ENCODE measurements at places on chromosomes 12 and 14.
A peak's percentile ranks its signal among the peaks of the same experiment; 100 is the strongest.

GRCh38 chr12:59580050-59580449, 15.8 kb upstream of the SLC16A7 start:
- no peak for DNase-seq

DNA sequence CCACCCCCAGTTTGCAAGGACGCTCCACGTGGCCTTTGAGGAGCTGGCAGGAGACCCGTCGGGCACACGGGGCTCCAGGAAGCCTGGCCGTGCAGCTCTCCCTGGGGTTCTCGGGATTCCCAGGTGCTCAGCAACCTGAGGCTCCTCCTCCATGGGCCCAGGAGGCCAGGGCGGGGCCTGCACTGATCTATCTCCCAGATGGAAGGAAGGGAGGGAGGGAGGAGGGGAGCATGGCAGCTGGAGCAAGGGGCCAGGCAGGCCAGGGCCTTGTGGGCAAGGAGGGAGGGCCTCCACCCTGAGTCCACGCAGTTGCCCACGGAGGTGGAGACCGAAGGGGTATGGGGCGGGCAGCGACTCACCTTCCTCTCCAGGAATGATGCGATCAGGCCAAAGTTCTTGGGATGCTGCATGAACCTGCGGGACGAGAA, 127.3 kb downstream of the RFLNA start:
- no peak for DNase-seq

GRCh38 chr12:96240656-96241055, 46.5 kb downstream of the ELK3 start:
- DNase-seq, result peak; percentile 26

DNA sequence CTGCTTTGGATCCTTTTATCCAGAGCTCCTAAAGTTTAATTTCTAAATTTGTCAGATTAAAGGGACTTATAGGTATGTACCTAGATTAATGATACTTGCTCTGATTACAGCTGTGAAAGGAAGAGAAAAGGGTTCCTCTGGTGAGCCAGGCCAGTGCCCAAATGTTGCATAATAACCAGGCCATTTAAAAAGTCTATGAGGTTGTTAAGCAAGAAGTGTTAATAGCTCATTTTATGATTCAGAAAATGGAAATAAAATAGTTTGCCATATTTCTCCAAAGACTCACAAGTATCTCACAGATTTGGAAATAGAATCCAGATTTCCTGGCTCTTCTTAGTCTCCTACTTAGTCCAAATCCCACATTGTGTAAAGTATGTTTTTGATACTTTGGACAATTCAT, 67.6 kb downstream of the SLC38A6 start:
- DNase-seq, result no peak

GRCh38 chr14:24409192-24409591, 10.4 kb downstream of the NYNRIN start:
- no peak for DNase-seq

DNA sequence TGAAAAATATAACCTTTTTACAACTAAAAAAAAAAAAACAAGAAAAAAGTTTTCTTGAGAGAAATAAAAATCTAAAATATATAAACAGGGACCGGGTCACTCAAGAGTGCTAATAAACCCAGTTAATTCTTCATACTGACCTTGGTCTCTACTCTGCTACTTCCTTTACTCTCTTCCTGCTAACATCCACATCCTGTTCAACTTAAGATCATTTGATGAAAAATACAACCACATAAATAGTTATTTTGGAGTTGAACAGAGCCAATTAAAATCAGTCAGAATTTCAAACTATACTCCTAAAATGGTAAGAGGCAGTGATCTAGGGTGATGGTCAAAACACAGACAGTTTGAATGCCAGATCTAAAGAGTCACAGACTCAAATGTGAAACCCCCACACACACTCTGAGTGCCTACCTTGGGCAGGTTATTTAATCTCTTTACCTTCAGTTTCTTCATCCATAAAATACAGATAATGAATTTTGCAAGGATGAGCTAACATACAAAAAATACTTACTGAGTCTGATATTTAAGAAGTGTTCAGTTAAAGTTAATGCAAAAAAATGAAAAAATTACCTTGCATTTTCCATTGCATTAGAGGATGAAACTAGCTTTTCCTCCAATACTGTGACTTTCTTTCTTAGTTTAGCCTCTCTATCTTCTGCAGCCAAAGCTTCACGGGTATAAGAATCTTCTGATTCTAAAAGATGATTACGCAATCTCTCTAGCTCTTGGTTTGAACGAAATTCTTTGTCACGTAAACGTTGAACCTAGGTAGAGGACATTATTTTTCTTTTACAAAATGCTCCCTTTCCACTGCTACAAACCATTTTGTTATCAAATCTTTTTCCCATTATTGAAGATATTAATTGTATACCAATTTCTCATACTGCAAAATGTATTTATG, 40.9 kb downstream of the TRIP11 start:
- no peak for DNase-seq

GRCh38 chr12:8890313-8891085, 23.8 kb upstream of the PHC1 start:
- no peak for DNase-seq

GRCh38 chr12:6056406-6057240, 67.8 kb downstream of the VWF start:
- DNase-seq, result no peak
